ENCODE measurements at places on chromosomes 2 and 18.

DNA sequence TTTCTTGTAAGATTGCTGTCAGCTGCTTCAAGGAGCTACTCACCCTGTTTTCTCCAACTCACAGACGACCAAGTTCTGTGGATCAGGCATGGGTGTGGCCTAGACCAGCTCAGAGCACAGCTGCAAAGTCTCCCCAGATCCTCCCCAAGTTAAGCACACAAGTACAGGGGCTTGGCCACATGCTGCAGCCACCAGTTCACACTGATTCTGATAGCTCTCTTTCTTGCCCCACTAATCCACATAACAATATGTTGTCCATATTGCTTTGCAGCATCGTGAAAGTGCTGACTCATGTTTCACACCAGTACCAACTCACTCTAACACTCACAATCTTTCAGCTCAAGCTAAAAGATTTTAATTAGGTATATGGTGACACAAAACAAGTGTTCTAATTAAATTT, 437.0 kb downstream of the PARD3B start:
- no peak for DNase-seq

- peak; percentile 2 for DNase-seq
Observed at GRCh38 chr18:24270937-24271380, 126.7 kb downstream of the OSBPL1A start.

GRCh38 chr18:64171576-64171975, 22.7 kb upstream of the LINC00305 start:
- no peak for DNase-seq

DNA sequence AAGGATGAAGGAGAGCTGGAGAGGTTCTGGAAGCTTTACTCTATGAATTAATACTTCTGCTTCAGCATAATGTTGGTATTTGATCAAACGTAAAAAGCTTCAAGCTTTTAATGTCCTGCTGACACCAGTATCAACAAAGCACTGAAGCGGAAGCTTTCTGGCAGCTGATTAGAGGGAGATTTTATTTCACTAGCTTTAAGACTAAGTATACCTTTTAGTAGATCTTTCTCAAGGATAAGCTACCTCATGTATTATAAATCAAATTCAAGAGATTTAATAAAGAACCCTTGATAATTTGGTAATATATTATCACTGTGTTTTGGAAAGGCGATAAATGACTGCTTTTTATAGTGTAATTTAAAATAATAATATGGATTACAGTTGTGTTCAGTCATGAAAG, 128.0 kb upstream of the CD302 start:
- DNase-seq: no peak

DNA sequence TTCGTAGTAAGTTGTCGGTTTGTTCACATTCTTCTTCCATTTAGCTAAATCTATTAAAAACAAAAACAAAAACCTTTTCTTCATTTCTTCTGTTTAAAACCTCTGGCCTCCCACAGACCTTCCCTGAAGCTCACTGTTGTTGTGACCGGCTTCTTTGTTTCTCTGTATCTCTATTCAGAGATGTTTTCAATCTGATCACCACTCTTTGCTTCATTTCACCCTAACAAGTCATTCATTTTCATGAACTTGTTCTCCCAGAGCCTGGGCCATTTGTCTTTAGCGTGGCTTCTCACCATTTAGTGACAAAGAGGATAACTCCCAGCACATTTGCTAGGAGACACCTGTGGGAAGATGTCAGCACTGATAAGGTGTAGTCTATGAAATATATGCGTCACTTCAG, 794.2 kb downstream of the ERBB4 start:
- no peak for DNase-seq

DNA sequence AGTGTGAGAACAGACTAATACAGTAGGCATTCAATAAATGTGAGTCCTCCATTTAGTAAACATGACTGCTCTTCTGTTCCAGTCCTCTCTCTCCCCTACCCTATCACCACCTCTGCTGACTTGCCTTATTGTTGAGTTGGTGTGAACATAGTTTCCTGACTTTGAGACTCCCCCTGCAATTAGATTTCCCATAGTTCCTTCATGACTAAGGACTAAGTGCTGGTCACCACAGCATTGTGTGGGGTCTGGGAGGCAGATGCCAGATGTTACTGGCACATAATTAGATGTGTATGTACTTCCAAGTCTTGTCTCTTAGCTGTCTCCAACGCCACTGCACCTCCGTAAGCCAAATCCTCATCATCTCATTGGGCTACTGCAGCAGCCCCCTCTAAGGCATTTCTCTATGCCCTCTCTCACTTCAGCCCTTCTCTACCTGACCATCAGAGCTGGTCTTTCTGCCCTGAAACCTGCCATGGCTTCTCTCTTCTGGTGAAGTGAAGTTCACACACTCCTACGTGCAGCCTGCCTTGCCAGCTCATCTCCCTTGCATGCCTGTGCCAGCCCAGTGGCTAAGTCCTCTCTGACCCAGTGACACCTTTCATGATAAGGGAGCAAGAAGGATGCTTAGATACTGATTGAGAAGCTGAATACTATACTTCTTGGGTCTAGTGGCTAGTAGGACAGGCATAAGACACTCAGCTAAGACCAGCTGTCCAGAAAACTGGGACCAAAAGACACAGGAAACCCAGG, 81.6 kb upstream of the ALPP start:
- DNase-seq: no peak
